ENCODE measurements at places on chromosomes 6 and 20.

DNA sequence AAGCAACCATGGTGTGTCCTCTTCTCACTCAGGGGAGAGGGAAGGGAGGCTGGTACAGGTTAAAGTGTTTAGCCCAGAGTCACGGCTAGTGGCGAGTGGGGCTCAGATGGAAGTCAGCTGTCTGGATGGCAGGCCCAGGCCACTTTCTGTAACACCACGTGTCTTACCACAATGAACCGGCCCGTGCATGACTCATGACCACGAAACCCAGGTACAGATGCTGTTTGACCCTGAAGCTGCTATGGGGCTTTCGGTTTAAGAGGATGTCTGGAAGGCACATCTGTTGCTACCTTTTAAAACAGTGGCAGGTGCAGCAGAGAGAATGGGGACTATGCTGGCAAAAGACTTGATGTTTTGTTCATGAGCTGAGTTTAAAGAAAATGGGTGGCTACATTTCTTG, 36.5 kb upstream of the MPC1 start:
- DNase-seq = no peak

DNA sequence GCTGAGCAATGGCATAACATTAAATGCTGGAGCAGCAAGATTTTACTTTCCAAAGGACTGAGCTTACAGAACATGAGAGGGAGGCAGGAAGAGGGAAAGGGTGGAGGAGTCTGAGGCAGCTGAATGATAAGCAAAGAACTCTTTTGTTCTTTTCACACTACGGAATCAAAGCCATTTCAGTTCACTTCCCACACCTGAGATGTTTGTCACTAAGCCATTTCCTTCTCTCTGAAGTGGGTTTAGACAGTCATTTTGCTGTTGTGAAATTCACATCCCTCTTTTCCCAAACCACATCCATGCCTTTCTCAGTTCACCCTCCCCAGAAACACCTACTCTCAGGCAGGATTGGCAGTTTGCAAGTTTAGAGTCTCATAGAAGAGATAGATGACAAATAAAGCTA, 267.9 kb downstream of the ADGRG6 start:
- no peak for DNase-seq

GRCh38 chr6:109713097-109713496, 22.0 kb downstream of the FIG4 start:
- no peak for DNase-seq

DNA sequence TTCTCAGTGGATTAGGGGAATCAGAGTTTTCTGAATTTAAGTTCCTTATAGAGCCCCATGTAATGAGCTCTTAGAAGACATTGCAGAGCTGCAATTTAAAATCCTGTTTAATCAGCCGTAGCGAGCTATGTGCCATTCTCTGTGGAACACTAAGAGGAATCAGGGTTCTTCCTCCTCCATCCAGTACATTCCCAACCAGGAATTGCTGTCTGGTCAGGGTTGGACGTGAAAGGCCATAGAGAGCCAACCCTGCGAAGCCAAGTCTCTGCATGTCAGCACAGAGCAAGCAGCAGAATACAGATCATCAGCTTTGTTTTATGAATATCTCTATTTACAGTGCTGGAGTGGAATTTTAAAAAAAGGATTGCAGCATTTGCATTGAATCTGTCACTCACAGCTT, 366.0 kb downstream of the LAMA2 start:
- DNase-seq = no peak

DNA sequence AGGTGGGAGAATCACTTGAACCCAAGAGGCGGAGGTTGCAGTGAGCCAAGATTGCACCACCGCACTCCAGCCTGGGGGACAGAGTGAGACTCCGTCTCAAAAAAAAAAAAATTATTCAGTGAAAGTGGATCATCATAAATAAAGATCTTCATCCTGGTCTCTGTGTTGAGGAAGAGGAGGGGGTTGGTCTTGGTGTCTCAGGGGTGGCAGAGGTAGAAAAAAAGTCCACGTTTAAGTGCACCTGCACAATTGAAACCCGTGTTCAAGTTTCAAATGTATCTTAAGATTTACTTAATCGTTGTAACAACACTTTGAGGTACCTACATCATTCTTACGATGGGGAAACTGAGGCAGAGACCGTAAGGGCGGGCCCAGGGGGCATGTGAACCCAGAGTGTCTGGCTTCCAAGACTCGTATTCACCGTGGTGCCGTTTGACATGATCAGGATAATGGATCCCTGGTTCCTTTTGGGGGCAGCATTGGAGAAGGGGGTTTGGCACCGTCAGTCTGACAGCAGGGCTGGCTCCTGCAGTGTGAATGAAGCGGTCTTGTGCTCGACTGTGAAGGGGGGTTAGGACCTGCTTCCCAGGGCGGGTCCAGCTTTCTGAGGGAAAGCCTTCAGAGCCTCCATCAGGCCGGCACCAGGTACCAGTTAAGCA, 32.9 kb upstream of the ID1 start:
- DNase-seq = no peak

GRCh38 chr20:13017883-13018535, 9.2 kb downstream of the SPTLC3 start:
- no peak for DNase-seq

All from inflammatory macrophage treated with lipopolysaccharide for 4 hours (primary cell).